Activated CD8-positive, alpha-beta memory T cell treated with anti-CD3 and anti-CD28 coated beads, Interleukin-2, amount 50 U/mL, for 48 hours (primary cell): ENCODE measurements at places on chromosomes 1 and 21.

DNA sequence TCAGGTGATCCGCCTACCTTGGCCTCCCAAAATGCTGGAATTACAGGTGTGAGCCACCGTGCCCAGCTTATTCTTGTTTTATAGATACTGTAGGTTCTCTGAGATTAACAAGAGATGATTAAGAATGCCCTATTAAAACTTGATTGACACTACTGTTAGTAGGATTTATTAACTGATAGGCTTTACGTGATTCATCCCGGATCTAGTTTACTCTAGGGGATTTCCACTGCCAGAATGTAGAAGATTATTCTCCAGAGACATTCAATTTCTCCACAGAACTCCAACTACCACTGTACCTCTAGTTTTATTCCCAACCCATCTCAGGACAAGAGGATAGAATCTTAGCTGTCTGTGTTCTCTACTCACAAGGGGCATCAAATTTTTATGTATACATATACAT lies 26.3 kb upstream of the RBM34 start:
- DNase-seq, result no peak

- no peak for DNase-seq
Measured at GRCh38 chr1:156492013-156492590, 8.5 kb downstream of the MEF2D start.

DNA sequence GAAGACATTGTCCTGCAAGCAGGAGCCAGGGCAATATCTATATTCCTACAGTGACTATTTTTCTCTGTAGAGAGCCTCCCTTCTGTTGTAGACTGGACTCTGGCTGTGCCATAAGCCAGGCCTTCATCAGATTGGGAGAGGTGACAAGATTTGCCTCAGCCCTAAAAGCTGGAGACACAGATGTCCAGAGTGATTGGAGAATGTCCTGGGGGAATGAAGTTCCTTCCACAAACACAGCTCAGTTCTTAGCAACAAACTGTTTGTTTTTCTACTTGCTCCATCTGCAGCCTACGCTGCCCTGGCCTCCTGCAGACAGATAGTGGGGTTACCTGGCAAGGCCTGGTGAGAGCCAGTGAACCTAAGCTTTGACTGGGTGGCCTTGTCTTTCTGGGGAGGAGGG lies 29.9 kb upstream of the SNX27 start:
- DNase-seq, result no peak

- no peak for DNase-seq
Measured at GRCh38 chr1:190022709-190023108, 455.0 kb downstream of the BRINP3 start.

- no peak for DNase-seq
Measured at GRCh38 chr1:100950781-100951180, 54.9 kb downstream of the SLC30A7 start.

DNA sequence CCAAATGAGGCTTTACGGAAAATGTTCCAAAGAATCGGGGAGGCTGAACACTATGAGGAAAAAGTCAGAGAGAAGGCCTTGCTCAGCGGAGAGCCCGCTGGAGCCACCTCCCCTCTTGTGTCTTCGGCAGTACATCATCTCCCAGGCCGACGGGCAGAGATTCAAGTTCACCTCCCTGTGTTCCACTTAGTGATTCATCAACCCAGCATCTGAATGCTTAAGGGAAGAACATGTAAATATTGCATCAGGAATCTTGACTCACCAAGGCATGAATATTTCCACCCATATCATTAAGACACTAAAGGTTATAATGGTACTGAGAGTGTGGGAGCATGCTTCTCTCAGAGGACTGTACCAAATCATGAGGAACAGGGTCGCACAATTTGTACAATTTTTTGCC lies 172.5 kb downstream of the ST6GALNAC5 start:
- DNase-seq, result no peak

DNA sequence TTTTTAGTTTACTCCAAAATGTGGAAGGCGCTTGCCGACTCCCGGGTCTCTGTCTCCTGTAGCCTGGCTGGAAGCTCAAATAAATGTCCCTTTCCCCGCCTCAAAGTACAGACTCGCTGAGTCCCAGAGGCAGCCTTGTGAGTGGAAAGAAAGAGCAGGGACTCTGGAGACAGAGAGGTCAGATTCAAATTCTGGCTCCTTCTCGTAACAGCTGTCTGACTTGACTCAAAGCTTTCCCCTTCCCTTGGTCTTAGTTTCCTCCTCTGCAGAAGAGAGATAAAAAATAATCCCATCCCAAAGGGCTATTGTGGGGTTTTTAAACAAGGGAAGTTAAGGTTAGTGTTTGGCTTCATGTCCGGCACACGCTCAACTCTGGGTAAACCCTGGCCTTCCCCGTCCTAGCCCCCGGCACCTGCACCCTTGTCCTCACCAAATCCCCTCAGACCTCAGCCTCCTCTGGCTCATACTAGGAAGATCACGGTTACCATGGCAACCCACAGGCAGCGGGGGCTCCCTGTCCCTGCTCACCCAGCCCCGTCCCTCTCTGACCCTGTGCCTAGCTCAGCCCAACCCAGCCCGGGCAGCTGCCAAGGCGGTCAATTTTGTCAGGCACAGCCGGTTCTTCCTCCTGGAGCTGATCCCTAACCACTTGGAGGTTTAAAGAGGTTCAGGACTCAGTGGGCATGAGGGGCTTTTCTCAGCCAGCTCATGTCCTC lies 49.2 kb upstream of the IGSF21 start:
- DNase-seq, result no peak

DNA sequence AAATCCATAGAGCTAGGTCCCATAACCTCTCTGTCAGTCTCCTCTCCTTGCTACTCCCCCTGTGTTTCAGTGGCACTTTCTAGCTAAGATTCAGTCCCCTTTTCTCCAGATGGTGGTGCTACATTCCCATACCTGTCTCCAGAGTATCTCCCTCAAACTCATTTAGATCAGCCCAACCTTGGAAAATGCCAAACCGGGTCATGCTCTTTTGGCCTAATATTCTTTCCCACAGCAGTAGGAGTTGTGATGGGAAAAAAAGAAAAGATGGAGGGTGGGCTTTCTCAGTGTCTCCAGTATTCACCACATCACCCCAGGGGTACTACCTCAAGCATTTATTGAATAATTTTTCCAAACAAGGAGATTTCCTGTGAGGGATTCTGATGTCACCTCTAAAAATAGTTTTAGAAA lies 3.2 kb upstream of the RXFP4 start:
- peak; percentile 48 for DNase-seq

DNA sequence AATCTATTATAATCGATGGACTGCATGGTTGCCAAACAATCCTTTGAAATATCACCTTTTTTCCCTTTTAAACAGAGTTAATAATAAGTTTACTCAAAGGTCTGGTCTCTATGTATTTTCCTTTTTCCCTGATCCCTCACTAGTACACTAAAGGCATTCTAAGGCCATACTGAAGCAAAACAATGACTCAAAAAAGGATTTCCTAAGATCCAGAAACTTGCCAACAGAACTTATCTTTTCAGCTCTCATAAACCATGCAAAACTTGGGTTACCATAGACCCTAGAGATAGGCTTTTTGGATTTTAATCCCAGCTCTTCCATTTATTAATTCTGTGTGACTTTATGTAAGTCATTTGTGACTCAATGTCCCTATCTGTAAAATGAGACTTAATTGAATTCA lies 77.1 kb downstream of the IFI44 start:
- no peak for DNase-seq

DNA sequence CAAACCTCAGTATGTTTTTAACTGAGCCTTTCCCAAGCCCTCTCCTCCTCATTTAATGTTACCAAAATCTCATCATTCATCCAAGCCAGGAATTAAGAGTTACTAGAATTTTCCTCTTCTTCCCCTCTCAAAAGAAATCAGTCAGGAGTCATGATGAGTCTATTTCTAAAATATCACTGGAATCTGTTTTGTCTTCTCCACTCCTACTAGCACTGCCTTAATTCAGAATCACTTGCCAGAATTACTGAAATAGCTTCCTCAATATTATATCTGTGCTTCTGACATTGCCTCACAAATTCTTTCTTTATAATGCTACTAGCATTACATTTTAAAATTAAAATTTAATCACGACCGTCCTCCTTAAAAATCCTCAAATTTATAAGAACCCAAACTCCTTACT lies 106.1 kb downstream of the PTGER3 start:
- no peak for DNase-seq

DNA sequence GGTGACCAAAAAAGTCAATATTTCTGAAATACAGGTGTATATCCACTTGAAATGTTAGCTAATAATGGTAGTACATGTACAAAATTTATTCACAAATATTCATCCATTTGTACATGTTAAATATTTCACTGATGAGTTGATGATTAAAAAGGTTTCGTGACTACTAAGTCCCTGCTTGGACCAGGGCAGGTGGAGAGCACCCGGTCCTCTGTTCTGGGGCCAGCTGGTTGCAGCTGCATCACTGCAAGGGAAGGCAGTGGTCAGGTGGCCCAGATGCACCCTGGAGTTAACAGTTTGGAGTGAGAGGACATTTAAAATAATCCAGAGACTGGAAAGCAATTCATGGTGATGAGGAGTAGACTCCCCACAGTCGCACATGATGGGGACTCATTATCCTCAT lies 141.2 kb downstream of the ZBTB18 start:
- no peak for DNase-seq

GRCh38 chr1:161736335-161736969 lies 13.1 kb upstream of the DUSP12 start:
- no peak for DNase-seq

GRCh38 chr1:165539306-165539705 lies 4.5 kb upstream of the LRRC52 start:
- no peak for DNase-seq

GRCh38 chr21:41133874-41134522 lies 34.0 kb upstream of the BACE2 start:
- DNase-seq, result no peak

DNA sequence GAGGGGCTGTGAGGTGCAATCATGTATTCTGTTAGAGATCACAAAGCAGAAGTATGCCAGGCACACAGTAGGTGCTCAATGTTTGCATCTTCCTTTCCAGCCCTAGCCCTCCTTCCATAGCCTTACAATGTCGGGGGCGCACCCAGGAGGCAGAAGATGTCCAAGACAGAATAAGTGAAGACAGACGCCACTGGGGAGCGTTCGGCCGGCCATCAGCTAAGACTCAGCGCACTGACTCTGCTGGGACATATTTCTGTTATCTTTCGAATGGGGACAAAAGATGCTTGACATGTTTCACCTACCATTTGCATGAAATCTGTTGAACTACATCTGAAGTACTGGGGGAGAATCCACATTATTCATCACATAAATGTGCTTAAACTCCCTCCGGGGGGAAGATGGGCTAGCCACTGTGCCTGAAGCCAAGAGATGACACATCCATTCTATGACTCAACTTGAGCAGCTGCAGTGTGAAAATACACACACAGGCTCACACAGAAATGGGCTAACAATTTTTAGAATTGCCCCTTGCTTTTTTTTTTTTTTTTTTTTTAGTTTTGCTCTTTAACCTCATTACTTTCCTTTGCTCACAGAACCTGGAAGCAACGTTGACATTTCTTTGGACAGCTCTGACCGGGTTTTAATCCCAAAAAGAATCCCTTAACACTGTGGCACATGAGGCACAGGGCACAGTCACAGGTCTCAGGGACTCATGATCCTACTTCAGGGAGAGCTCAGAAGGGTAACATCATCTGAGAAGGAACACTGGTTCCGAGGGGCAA lies 7.9 kb downstream of the TIAM1 start:
- DNase-seq, result no peak

- DNase-seq, result peak; percentile 54
Measured at GRCh38 chr1:233627376-233627775, 13.5 kb downstream of the KCNK1 start.

GRCh38 chr1:204617256-204618147 lies 68.0 kb downstream of the LRRN2 start:
- no peak for DNase-seq

DNA sequence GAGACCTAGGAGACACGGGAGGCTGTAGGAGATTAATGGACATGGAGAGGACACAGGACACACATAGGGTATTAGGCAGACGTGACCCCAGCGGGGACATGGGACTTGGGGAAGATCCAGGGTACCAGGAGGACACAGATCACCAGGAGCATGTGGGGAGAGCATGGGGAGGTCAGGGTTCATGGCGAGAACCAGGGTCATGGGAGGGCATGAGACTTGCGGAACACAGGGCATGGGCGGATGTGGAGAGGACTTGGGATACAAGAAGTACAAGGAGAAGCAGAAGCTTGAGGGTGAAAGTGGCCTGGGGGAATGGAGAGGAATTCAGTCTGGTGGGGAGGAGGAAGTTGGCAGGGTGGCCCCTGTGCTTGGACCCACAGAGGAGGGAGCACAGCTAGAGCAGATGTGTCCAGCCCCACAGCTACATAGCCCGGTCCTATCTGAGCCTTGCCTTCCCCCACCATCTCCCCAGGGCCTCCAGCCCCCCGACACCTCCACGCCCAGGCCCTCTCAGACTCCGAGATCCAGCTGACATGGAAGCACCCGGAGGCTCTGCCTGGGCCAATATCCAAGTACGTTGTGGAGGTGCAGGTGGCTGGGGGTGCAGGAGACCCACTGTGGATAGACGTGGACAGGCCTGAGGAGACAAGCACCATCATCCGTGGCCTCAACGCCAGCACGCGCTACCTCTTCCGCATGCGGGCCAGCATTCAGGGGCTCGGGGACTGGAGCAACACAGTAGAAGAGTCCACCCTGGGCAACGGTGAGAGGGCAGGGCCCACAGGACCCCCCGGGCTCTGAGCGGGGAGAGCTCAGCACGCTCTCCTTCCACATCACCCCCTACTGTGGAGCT lies 12.1 kb downstream of the TIE1 start:
- DNase-seq, result no peak

DNA sequence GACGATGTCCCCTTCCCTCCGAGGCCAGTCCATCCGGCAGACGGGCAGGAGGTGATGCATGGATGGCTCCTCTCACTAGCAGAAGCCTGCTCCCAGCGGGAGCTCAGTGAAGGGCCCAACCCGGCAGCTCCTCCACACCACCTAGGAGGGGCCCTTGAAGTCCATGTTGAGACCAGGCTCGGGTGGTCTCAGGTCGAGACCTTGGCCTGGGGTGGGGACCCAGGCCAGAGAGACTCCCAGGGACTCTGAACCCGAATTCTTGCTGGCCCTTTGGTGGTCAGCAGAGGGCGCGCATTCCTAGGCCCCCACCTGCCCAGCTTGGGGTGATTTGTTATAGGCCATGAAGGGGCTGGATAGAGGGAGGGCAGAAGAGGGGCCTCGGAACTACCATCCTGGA lies 642 bp upstream of the NT5C1A start:
- no peak for DNase-seq

DNA sequence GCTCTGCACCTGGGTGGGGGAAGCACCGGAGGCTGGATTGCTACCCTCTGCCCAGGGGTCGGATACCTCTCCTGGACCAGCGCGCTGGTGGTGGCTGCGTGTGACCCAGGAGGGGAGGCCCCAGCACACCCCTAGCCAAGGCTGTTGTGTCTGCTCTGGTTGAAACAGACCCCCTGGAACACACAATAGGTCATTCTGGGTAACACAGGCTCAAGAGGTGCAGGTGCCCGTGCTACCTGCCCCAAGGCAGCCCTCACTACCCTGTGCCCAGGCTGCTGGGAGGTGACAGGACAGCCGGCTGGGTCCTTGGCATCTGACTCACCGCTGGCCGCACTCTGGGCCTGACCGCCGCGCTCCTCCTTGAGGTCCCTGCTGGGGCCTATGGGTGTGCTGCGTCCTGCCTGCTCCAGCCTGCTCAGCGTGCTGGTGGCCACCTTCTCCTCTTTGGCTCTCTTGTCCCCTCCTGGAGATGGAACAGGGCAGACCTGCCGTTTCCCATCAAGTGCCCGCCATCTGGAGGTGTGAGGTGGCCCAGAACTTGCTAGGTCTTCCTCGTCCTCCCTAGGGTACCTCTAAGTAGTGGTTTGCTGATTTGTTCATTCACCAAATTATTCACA lies 30.0 kb downstream of the ZBTB17 start:
- no peak for DNase-seq
